ENCODE measurements at places on chromosomes 16 and 17. TPM values are rescaled to one million over a fixed set of nuclear protein-coding genes. Genes with fewer than 3 reads are reported as not detected.

HOXB9 gene
- not detected for total RNA-seq

ASIC2 gene
- not detected for total RNA-seq

PPP4C gene
- total RNA-seq = 70.8 TPM

NPIPB13 gene
- total RNA-seq = 0.36 TPM

MYO15B gene
- 16.8 TPM for total RNA-seq

GAS2L2 gene
- not detected for total RNA-seq

BAIAP3 gene
- 0.09 TPM for total RNA-seq

TMEM97 gene
- total RNA-seq = 20.5 TPM

TEKT5 gene
- not detected for total RNA-seq

CCL2 gene
- total RNA-seq = 11.1 TPM

Data from fibroblast of the aortic adventitia (primary cell).